ENCODE measurements at places on chromosomes 7 and 10. TPM values are rescaled to one million over a fixed set of nuclear protein-coding genes. Genes with fewer than 3 reads are reported as not detected.

The GJD4 gene
- total RNA-seq = not detected

The LHFPL3 gene
- total RNA-seq = not detected

The GSDME gene
- total RNA-seq = 31.2 TPM

The COMMD3 gene
- 18.8 TPM for total RNA-seq

The GPR26 gene
- total RNA-seq = not detected

The TMEM184A gene
- 0.05 TPM for total RNA-seq

The SPDYE8 gene
- not detected for total RNA-seq

The PRF1 gene
- total RNA-seq = 1.3 TPM

The GRM8 gene
- total RNA-seq = 2.4 TPM

GRCh38 chr7:151396328-151396970, 13.4 kb downstream of the WDR86 start:
- H3K4me1 ChIP-seq = no peaks in the 10 kb centered on the region
- H3K27ac ChIP-seq = no peak overlapping the region
- no peak overlapping the region for H3K4me3 ChIP-seq

- no peaks in the 10 kb centered on the region for H3K27me3 ChIP-seq
- no peaks in the 10 kb centered on the region for H3K4me1 ChIP-seq
- no peak overlapping the region for H3K27ac ChIP-seq
- H3K36me3 ChIP-seq = no peaks in the 10 kb centered on the region
These were observed 35.5 kb upstream of the DGKI start for GRCh38 chr7:137882261-137882668.

DNA sequence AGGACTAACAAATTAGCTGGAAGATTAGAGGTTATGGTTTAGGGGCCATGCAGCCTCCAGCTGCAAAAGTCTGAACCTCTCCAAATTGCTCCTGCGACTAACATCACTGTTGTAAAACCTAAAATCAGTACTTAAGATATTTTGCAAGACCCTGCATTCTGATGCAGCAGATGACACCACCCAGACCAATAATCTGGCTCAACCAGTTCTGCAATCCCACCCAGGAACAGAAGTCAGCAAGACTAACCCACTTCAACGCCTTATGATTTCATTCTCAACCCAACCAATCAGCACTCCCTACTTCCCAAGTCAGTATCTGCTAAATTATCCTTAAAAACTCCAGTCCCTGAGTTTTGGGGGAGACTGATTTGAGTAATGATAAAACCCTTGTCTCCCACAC, 250.8 kb upstream of the MBL2 start:
- no peak overlapping the region for H3K27ac ChIP-seq
- no peaks in the 10 kb centered on the region for H3K27me3 ChIP-seq
- H3K36me3 ChIP-seq = no peaks in the 10 kb centered on the region
- DNase-seq = no peak
- no peaks in the 10 kb centered on the region for H3K4me1 ChIP-seq

GRCh38 chr7:1919539-1920265, 249.6 kb downstream of the ELFN1 start:
- no peak for DNase-seq
- H3K4me1 ChIP-seq = no peaks in the 10 kb centered on the region

DNA sequence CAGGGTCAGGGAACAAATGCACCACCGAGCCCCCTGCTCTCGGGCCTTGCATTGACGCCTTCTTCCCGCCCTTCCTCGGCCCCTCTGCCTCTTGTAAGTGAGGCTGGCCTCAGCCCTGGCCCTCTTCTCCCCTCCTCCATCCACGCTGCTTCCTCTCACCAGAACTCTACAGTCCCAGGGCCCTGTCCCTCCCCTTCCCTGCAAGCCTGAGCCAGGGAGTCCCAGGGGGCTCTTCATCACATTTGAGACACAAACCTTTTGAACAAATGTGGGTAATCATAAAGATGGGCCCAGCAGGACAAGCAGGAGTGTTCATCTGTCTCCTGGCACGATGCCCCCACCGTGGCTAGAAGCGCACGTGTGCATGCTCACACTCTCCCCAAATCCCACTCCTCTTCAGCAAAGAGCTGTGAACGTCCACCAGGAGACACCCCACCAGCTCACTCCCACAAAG, 57.7 kb downstream of the SLIT1 start:
- H3K27ac ChIP-seq = no peak overlapping the region
- H3K36me3 ChIP-seq = no peaks in the 10 kb centered on the region
- no peak overlapping the region for H3K4me3 ChIP-seq
- DNase-seq = no peak

DNA sequence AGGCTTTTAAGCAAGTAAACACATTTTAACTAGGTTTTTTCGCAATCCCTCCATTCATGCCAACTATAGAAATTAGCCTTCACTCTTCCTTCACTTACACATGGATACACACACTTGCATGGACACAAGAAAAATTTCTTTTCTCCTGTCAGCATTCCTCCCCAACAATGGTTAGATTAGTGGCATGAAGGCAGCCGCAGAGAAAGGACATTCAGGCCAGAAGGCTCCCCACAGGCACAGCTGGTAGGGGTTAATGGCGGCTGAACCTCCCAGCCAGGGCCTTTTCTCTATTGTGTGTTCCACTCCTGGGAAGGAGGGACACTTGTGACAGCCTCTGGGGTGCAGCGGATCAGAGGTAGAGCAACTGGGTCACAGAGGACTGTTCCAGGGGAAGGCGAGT, 255.0 kb upstream of the SP8 start:
- no peak overlapping the region for H3K27ac ChIP-seq
- no peak overlapping the region for H3K4me3 ChIP-seq
- H3K4me1 ChIP-seq = no peaks in the 10 kb centered on the region
- no peaks in the 10 kb centered on the region for H3K36me3 ChIP-seq
- H3K27me3 ChIP-seq = no peaks in the 10 kb centered on the region

DNA sequence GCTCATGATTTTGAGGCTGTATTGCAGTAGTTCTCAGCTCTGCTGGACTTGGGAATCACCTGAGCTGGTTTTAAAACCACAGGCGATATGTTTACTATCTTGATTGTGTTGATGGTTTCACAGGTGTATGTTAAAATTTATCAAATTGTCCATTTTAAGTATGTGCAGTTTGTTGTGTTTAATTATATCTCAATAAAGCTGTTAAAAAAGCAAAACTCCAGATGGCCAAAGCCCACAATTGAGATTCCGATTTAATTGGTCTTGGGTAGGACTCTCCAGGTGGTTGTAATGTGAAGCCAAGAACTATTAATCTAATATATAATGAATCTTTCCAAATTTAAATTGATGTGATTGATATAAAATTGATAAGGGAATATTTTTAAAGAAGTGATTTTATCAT, 48.6 kb downstream of the NRCAM start:
- no peaks in the 10 kb centered on the region for H3K27me3 ChIP-seq
- no peaks in the 10 kb centered on the region for H3K4me1 ChIP-seq
- H3K4me3 ChIP-seq = no peak overlapping the region
- no peak for DNase-seq
- H3K27ac ChIP-seq = no peak overlapping the region

- H3K4me1 ChIP-seq = no peaks in the 10 kb centered on the region
- DNase-seq = no peak
- no peaks in the 10 kb centered on the region for H3K36me3 ChIP-seq
- no peak overlapping the region for H3K27ac ChIP-seq
- no peak overlapping the region for H3K4me3 ChIP-seq
These were observed 422.3 kb downstream of the DGKB start for GRCh38 chr7:14480281-14480680.

DNA sequence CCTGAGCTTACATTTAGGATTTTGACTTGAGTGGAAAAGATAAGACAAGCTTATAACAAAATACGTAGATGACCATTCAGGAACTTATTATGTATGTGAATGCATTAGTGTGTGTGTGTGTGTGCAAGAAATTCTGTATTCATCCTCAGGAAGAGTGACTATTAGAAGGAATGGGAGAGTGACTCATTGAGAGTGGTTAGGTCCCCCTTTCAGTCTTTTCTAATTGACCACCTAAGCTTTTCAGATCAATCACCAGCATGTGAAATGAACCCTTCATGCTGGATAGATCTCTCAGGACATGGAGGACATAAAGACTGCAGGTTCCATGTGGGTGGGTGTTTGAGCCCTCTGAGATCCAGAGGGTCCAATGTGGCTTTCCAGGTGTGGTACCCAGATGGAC, 153.5 kb downstream of the MBL2 start:
- DNase-seq = no peak
- no peaks in the 10 kb centered on the region for H3K36me3 ChIP-seq
- H3K4me3 ChIP-seq = no peak overlapping the region
- H3K27ac ChIP-seq = no peak overlapping the region

GRCh38 chr7:129149511-129149910, 5.0 kb downstream of the TSPAN33 start:
- no peak overlapping the region for H3K27ac ChIP-seq
- no peak for DNase-seq
- H3K36me3 ChIP-seq = no peaks in the 10 kb centered on the region
- H3K4me1 ChIP-seq = peaks cover 20% of the 10 kb centered on the region
- H3K27me3 ChIP-seq = no peaks in the 10 kb centered on the region

GRCh38 chr7:84193747-84194146, 842 bp downstream of the SEMA3A start:
- no peak overlapping the region for H3K4me3 ChIP-seq
- no peaks in the 10 kb centered on the region for H3K27me3 ChIP-seq
- no peaks in the 10 kb centered on the region for H3K36me3 ChIP-seq
- no peak overlapping the region for H3K27ac ChIP-seq

DNA sequence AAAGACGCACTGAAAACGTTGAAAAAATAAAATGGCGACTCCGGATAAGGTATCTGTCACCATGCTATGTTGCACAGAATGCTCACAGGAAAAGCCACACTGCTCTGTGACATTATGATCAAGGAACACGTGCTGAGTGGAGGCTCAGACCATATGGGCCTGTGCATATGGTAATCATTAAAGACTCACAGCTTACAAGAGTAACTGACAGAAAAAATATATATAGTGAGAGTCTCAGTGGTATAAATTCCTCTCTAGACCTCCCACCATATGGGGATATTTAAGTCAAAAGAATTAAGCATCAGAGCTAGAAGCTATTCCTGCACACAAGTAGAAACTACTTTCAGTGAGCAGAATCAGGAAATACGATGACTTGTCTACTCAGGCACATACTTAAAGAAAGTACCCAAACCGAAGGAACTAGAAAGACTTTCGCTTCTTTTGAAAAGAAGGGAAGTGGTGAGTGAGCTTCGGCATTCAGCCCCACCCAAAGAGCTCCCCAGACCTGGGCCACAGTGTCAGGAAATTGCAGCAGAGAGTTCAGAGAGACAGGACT, 65.1 kb upstream of the MPP7 start:
- H3K27ac ChIP-seq = no peak overlapping the region
- H3K4me3 ChIP-seq = no peak overlapping the region
- no peaks in the 10 kb centered on the region for H3K36me3 ChIP-seq
- DNase-seq = no peak

- no peak overlapping the region for H3K4me3 ChIP-seq
- no peaks in the 10 kb centered on the region for H3K36me3 ChIP-seq
- no peak overlapping the region for H3K27ac ChIP-seq
- H3K4me1 ChIP-seq = peaks cover 6% of the 10 kb centered on the region
- no peaks in the 10 kb centered on the region for H3K27me3 ChIP-seq
- no peak for DNase-seq
These were observed 239.7 kb upstream of the PLXDC2 start for GRCh38 chr10:19576576-19576975.

DNA sequence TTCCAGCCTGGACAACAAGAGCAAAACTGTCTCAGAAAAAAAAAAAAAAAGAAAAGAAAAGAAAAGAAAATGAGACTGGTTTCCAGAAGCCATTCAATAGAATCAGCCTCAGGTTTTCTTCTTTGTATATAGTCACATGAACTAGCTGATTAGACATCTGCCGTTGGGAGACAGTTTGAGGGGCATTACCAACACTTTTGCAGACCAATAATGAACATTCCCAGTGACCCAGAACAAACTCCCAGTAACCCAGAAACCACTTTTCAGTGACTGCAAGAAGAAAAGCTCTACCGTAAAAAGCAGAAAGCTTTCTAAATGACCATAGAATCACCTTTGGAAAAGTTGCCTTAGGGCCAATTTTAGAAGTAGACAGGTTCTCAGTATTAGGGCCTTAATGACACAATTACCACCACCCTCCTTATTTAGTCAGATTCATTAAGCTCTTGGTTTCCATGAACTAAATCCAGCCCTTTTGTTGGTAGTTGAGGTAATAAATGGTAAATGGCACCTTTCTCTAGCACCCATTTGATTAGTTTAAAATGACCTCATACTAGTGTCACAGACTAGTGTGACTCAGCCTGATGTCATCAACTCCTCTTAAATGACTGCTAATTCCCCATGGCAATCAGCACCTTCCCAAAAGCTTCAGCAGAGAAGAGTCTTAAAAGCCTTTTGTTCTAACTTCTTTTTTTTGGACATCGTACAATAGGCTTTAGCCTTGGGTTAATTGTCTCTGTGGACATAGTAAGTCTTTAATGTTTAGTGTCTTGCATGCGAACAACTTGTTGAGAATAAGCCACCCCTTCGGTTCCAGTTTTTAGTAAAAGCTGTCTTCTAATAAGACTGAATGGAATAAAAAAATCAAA, 33.6 kb upstream of the XRCC2 start:
- no peaks in the 10 kb centered on the region for H3K4me1 ChIP-seq
- H3K27me3 ChIP-seq = no peaks in the 10 kb centered on the region
- H3K4me3 ChIP-seq = no peak overlapping the region
- no peaks in the 10 kb centered on the region for H3K36me3 ChIP-seq

DNA sequence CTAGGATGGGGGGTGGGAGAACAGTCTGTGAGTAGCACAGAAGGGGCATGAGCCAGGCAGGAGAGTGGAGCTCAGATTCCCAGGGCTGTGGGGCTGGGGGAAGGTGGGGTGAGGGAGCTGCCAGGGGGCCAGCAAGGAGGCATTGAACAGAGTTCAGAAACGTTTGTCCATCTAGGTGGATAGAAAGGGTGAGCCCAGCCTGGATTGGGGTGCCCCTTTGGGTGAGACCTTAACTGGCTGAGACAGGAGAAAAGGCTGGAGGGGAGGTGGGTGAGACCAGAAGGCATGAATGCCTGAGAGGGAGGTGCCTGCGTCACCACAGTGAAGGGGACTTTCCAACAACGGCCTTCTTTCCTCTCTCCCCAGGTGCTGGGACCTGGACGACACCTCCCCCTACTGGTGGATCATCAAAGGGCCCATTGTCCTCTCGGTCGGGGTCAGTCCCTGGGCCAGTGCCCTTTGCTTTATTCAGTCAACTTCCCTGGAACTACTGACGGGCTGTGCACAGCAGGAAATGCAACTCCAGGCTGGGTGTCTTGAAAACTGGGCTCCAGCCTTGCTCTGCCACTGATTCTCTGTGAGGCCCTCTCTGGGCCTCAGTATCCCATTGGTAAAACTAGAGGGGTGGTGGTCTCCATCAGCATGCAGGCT, 11.0 kb downstream of the GHRHR start:
- no peaks in the 10 kb centered on the region for H3K36me3 ChIP-seq
- no peaks in the 10 kb centered on the region for H3K4me1 ChIP-seq

DNA sequence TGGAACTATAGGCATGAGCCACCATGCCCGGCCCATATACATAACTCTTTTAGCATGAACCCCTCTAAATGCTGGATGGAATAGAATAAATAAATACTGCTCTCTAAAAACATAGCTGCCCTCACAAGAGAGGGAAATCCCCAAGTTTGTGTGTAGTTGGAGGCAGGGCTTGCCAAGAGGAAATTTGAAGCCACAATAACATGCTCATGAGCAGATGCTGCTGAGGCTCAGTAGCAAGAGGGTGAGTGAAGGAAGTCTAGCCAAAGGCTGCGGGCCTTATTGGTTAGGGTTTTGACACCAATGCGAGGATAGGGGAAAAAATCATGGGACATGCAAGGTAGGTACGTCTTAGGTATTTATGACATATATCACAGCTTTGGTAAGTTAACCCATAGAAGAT, 17.3 kb downstream of the TPK1 start:
- H3K4me1 ChIP-seq = peaks cover 5% of the 10 kb centered on the region
- DNase-seq = no peak
- H3K27ac ChIP-seq = no peak overlapping the region
